ENCODE measurements at places on chromosomes 5 and 9.

DNA sequence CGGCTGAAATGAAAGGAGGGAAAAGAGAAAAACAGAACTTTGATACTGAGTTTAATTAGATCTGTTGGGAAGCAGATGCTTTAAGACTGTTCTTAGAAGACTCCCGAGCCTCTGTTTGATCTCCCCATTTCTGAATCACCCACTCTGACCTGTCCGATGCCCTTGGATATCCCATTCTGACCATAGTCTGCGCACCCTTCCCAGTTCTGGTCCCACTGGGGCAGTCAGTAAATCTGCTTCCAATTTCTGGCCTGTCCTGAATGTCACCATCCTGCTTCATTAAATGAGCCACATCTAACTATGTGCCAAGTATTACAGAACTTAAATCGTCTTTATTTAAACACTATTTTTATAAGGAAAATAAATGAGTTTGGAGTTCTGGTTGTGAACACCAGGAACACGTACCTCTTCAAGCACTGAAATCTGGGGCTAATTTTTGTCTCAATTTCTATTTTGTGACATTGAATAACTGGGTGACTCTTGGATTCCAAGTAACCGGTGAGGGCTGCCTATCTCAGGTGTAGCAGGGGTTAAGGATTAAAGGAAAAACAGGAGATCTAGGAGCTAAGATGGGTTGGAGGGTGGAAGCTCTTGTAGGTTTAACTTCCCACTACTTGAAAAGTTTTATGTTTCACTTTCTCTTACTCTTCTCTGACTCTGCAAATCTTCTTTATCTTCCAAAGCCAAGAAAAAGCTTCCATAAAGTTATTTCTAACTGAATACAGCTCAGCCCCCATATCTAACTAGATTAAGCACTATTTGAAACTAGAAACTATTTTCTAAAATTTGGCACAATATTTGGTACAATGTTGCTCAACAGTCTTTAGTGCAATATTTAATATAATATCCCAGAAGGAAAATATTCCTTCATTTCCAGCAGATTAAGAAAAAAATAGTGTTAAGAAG is 40.1 kb downstream of the ALDH1A1 start:
- no peak for DNase-seq

GRCh38 chr9:20496328-20496727 is 126.0 kb downstream of the MLLT3 start:
- DNase-seq, result no peak

DNA sequence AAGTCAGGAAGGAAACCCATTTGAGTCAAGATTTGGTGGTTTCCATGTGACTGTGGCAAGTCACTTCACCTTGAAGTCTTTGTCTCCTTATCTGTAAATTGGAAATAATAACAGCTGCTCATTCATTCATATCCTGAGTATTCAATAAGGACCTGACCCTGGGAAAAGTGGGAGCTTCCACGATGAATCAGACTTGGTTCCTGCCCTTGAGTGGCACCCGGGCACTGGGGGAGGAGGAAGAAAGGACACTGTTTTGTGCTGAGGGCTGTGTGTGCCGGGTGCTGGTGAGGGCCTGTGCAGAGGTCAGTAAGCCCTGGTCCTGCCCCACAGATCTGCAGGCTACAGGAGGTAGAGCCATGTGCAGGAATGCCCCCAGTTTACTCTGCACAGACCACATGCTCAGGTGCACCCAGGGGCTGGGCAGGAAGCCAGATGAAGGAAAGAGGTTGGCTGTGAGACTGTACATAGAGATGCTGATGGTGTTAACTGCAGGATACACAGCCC is 6.8 kb downstream of the NDST1 start:
- no peak for DNase-seq

DNA sequence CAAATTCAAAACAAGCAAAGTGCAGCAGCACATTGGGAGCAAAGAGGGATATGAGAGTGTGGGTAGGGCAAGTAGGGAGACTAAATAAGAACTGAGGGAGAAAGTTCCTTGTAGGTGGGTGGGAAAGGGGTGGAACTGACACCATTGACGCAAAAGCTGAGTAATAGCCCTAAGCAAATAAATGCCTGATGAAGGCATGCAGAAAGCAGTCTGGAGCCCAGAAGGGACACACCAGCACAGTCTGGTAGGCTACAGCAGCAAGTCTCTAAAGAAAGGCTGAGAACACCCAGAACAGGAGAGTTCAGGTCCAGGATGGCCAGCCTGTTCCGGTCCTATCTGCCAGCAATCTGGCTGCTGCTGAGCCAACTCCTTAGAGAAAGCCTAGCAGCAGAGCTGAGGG is at the start of gene INSL4:
Gene INSL4, plus strand, starts transcription at position 208 of the 400 bp plus-strand sequence. Its CDS starts 105 bp downstream, at position 313.
- no peak for DNase-seq

DNA sequence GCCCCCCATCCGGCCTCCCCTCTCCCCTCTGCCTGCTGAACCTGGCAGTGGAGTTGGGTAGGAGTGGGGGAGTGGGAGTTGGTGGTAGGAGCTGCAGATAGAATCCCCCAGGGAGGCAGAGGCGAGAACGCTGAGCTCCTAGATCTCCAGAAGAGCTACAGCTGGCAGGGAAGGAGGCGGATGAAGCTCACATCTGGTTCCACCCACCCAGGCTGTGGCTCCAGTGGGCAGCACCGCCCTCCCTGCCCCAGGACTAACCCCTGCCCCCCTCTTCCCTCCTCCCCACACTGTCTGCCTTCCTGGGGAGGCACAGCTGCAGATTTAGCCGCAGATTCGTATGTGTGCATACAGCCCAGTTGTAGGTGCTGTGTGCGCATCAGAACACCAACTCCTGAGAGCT is 34.2 kb downstream of the C9orf50 start:
- no peak for DNase-seq
